ENCODE measurements at places on chromosomes 11 and 22.
A peak's percentile ranks its signal among the peaks of the same experiment; 100 is the strongest.

DNA sequence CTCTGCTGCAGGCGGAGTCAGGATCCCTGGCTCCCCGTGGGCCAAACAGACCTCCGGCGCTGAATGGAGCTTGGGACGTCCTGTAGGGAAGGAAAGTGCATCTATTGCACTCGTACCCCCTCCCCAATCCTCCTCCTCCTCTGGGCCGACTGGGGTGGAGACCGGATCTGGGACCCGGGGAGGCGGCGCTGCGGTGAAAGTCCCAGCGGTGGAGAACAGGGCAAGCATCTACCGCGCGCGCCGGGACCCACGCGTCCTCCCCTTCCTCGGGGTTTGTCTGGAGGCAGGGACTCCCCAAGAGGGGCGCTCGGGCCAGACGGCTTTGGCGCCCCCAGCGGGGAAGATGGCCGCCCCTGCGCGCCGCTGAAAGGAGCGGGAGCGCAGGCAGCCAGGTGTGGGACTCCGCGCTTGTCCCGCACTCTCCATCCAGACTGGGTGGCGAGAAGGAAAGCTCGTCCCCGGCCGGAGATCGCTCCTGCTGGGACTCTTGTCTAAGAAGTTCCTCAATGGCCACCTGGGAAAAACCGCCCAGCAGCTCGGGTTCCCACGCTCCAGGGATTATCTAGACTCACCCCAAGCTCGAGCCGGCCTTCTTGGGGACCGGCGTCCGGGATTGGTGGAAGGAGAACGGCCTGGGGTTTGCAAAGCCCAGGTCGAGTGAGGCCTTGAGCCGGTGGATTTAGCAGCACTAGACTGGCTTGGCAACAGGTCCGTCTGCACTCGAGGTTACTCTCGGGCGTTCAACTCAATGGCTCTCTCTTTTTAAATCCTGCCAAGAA lies 718 bp downstream of the FADS2 start:
- DNase-seq = no peak

- DNase-seq = no peak
Observed at GRCh38 chr11:88089134-88089533, 86.1 kb downstream of the RAB38 start.

DNA sequence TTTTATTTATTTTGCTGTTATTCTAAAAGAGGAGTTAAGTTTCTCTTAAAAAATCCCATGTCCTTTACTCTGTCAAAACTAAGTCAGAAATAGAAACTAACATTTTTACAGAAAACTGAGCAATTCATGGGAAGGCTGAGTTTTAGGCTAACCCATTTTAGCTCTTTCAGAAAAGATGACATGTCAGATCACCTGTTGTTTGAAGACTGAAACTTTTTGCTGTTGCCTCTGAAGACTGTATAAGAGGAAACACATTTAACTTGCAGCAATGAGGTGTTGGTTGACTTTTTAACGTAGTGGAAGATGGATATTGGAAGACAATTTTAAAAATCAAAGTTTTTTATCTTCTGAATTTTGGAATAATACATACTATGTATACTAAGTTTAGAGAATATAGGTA lies 115.4 kb downstream of the METTL15 start:
- no peak for DNase-seq

DNA sequence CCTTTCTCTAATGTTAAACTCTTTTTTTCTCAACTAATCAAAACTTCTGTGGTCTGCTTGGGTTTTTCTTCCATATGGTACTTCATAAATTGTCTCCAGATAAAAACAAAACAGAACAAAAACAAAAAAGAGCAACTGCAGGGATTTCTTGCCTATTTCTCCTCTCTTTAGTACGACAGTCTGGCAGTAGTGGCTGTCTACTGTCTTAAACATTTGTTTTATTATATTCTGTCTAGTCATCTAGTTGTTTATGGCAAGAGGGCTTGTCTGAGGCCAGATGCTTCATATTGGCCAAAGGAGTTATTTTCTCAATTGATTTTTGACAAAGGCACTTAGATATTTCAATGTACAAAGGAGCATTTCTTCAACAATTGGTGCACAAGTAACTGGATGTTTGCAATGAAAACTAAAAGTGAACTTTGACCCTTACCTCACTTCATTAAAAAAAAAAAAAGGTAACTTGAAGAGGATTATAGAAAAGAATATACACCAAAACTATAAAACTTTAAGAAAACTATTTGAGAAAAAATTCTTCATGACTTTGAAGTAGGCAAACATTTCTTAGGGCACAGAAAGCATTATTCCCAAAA lies 404.2 kb downstream of the LUZP2 start:
- DNase-seq = no peak

- no peak for DNase-seq
Observed at GRCh38 chr22:41550952-41551491, 6.8 kb upstream of the POLR3H start.

DNA sequence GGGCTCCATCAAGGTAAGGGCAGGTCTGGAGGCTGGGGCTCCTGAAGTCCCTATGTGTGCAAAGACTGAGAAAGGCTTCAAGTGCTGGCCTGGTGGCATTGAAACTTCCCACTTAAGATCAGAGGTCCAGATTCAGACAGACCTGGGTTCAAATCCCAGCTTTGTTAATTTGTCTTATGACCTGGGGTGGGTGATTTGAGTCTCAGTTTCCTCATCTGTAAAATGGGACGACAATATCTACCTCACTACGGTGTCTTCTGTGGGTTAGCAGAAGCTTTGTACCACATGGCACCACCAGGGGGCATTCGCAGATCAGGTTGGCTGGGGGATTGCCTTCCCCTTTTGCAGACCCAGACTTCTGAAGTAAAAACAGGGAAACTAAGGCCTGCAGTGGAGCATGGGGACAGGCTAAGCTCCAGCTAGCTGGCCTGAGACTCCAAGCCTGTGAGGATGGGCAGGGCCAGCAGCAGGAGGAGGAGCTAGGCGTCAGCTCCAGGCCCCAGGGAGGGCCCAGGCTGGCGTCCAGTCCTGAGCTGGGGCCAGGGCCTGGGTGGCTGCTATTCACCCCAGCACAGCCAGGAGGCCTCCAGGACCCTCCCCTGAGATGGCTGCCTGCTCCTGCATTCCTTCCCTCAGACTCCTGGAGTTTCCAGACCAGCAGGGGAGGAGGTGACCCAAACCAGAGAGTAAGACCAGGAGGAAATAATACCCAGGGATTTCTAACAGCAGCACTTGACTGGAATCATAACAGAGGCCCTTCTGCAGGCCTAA lies 1.5 kb downstream of the CASTOR1 start:
- DNase-seq = peak; percentile 91

GRCh38 chr11:123065621-123066020 lies 3.7 kb upstream of the HSPA8 start:
- no peak for DNase-seq

GRCh38 chr22:38953577-38954413 lies 3.6 kb upstream of the APOBEC3A start:
- peak; percentile 54 for DNase-seq

DNA sequence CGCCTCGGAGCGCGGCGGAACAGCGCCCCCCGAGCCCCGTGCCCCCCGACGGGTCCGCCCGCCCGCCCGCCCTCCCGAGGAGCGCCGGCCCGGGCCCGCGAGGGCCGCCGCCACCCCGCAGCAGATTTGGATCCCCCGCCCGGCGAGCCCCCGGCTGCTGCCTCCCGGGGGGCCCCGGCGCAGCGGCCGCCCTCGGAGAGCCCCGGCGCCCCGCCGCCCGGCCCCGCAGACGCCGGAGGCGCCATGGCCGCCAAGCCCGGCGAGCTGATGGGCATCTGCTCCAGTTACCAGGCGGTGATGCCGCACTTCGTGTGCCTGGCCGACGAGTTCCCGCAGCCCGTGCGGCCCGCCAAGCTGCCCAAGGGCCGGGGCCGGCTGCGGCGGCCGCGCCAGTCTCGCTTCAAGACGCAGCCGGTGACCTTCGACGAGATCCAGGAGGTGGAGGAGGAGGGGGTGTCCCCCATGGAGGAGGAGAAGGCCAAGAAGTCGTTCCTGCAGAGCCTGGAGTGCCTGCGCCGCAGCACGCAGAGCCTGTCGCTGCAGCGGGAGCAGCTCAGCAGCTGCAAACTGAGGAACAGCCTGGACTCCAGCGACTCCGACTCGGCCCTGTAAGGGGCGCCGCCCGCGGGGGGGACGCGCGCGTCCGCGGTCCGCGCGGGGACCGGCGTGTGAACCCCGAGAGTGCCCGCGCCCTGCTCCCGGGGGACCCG lies 380 bp downstream of the C11orf96 start:
- peak; percentile 49 for DNase-seq

- no peak for DNase-seq
Observed at GRCh38 chr22:47031628-47031915, 269.1 kb downstream of the TBC1D22A start.

DNA sequence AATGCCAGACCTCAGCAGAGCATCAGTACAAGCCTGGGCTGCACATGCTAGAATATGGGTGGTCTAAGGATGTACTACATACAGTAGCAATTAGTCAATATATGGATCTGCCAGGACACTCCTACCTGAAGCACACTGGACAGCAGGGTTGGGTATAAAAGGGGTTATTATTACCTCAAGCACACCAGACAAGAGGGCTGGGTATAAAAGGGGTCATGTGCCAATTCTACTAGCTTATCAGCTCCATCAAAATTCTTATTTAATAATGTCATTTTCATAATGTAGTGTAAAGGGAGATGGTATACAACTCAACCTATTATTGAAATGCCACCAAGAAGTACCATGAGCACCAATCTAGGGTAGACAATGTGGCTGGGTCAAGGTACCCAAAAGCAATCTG lies 44.7 kb upstream of the PRODH start:
- DNase-seq = no peak

DNA sequence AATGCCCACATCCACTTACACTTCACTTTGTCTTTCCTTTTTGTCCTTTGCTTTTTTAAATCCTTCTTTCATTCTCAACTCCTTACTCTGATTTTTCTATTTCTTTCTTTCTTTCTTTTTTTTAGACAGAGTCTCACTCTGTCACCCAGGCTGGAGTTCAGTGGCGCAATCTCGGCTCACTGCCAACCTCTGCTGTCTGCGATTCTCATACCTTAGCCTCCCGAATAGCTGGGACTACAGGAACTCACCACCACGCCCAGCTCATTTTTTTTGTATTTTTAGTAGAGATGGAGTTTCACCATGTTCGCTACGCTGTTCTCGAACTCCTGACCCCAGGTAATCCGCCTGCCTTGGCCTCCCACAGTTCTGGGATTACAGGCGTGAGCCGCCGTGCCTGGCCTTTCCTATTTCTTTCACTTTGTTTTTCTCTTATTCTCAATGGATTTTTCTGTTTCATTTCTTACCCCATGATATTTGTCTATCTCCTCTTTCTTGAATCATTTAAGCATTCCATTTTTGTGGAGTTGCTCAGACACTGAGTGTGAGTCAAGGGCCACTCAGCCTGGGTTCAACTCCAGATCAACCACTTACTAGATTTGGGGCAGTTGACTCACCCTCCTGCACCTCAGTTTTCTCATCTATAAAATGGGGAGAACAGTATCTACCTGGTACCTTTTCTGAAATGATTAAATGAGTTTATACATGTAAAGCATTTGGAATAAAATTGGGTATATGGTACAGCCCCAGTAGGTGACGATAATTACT lies 7.6 kb downstream of the KCNJ5 start:
- DNase-seq = no peak

- no peak for DNase-seq
Observed at GRCh38 chr11:115895594-115895993, 391.4 kb upstream of the CADM1 start.

DNA sequence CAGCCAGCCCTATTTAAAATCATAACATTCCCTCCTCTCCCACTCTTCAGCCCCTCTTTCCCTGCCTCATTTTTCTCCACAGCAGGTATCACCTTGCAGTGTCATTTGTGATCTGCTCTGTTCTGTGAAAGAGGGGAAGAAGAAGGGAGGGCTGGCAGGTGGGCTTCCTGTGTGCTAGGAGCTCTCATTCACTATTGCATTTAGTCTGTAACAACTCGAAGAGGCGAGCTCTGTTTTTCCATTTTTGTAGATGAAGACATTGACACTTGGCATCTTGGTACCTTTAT lies 52.1 kb upstream of the CRYBB3 start:
- no peak for DNase-seq

DNA sequence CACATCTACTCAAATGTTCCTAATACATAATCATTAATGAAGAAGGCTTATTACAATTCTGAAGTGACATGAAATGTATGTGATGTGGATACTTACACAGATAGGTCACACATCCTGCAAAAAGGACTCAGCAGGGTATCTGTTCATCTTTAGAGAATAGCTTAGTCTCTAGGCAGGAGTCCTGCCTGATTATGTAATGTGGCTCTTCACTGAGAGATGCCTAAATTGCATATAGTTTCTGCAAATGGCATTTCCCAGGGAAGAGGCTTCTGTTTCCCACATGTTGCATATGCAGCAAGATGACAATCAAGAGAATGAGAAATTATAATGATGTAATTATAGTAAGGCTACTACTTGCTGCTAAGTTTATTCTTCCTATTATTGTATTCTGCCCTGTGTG lies 58.8 kb upstream of the SLC36A4 start:
- DNase-seq = no peak

- DNase-seq = no peak
Observed at GRCh38 chr22:36256478-36256877, 3.5 kb downstream of the APOL1 start.

DNA sequence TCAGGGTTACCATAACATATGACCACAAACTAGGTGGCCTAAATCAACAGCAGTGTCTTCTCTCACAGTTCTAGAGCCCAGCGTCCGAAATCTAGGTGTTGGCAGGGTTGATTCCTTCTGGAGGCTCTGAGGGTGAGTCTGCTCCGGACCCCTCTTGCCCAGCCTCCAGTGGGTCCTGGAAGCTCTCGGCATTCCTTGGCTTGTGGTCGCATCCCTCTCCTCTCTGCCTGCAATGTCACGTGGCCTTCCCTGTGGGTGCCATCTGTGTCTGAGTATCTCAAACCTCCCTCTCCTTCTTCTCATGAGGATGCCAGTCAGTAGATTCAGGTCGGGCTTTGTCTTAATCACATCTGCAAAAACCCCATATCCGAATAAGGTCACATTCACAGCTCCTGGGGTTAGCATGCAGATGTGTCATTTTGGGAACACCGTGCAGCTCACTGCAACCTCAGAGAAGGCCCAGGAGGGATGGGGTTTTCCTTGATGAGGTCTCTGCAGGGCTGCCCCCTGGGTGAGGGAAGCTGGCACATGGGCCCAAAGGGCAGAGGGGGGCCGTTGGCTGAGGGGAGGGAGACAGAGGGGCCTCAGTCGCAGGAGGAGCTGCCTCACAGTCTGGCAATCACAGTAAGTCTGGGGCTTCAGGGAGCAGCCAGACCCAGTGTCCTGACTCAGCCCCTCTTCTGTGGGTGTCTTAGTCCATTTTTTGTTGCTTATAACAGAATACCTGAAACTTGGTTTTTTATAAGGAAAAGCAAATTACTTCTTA lies 41.2 kb downstream of the PARVG start:
- peak; percentile 2 for DNase-seq

DNA sequence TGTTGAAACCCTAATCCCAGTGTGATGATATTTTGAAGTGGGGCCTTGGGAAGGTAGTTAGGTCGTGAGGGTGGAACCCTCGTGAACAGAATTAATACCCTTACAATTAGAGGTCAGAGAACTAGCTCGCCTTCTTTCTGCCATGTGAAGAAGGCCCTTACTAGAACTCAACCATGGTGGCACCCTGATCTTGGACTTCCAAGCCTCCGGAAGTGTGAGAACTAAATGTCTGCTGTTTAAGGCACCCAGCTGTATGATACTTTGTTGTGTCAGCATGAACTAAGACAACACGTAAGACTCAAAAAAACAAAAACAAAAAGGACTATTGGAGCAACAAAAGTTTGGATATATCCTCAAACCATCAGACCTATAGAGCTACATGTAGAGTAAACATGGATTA lies 52.0 kb downstream of the TMEM123 start:
- DNase-seq = no peak

GRCh38 chr22:47174096-47174495 lies 411.6 kb downstream of the TBC1D22A start:
- no peak for DNase-seq

GRCh38 chr22:49009359-49010063 lies 818.2 kb downstream of the BRD1 start:
- DNase-seq = no peak

GRCh38 chr11:41333357-41333756 lies 126.1 kb downstream of the LRRC4C start:
- DNase-seq = no peak
